Vagina (tissue), 2 donors: ENCODE measurements at places on chromosomes 13 and 19. TPM values are rescaled to one million over a fixed set of nuclear protein-coding genes. Genes with fewer than 3 reads are reported as not detected.

The KCNN1 gene
- 1.5 TPM for total RNA-seq

The IL12RB1 gene
- not detected for total RNA-seq

The PGLYRP1 gene
- not detected for total RNA-seq

GRCh38 chr13:90510319-90510718 is 837.2 kb upstream of the MIR17HG start:
- DNase-seq: no peak

The CHST8 gene
- 3.2 TPM for total RNA-seq

The IGFL3 gene
- not detected for total RNA-seq

The TMEM59L gene
- total RNA-seq: 4.2 TPM

GRCh38 chr19:13796301-13797057 is 1.2 kb downstream of the ZSWIM4 start:
- no peak for DNase-seq
